ENCODE measurements at places on chromosomes 13 and 19. TPM values are rescaled to one million over a fixed set of nuclear protein-coding genes. Genes with fewer than 3 reads are reported as not detected.

GRCh38 chr19:55146705-55147273, 2.2 kb downstream of the TNNT1 start:
- peaks cover 6% of the 10 kb centered on the region for H3K4me1 ChIP-seq
- peaks cover 1% of the 10 kb centered on the region for H3K36me3 ChIP-seq
- H3K27me3 ChIP-seq: peaks cover 51% of the 10 kb centered on the region

DNA sequence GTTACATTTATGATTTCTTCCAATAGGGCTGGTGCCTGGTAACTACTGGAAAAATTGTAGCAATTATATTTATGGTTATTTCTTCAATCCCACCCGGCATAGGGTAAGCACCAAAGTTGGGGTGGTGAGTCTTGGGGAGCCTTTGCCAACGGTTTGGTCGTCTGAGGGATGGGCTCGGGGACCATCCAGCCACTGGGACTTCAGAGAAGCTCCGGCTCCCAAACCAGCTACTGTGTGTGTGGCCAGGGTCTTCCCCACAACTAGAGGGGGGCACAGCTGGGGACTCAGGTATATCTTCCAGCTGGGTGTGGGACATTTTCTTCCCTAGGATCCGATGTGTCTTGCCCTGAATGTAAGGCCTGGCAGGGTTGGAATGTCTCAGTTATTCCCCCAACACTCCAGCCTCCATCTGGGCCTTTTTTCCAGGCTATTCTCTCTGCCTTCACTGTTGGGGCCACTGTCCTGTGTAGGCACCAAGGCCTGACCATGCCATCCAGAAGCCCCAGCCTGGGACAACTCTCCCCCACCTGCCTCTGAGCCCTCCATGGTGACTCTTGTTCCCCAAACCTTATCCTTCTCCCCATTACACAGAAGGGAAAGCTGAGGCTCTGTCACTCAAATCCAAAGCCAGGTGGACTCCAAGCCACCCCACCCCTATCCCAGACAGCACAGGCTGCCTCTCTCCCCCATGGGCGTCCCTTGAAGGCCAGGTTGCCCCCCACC, 1.1 kb upstream of the IFI30 start:
- DNase-seq: no peak
- peak overlapping the region; percentile 81 for H3K4me3 ChIP-seq
- H3K27me3 ChIP-seq: no peaks in the 10 kb centered on the region
- H3K27ac ChIP-seq: no peak overlapping the region
- H3K36me3 ChIP-seq: peaks cover 12% of the 10 kb centered on the region

NALCN gene
- not detected for total RNA-seq

GRCh38 chr13:35909837-35910540, 221.2 kb downstream of the DCLK1 start:
- no peak overlapping the region for H3K4me3 ChIP-seq
- no peak for DNase-seq
- H3K27ac ChIP-seq: no peak overlapping the region
- no peaks in the 10 kb centered on the region for H3K27me3 ChIP-seq
- no peaks in the 10 kb centered on the region for H3K36me3 ChIP-seq
- H3K4me1 ChIP-seq: no peaks in the 10 kb centered on the region

DNA sequence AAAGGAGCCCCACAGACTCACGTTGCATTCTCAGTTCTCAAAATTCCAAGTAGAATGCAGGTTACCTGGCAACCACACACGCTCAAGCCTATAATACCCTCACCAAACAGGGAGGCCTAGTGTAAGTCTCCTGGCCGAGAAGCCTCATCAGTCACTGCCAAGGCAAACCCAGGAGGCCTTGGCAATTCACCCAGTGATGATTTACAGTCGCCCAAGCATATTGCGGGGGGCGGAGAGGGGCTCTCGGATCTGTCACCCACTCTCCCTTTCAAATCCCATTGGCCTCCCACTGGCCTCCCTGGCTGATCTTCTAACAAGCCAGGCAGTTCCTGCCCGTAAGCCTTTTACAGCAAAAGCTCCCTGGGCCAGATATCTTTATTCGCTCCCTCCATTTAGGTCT, 1.1 kb downstream of the AKAP8L start:
- peaks cover 11% of the 10 kb centered on the region for H3K36me3 ChIP-seq
- no peaks in the 10 kb centered on the region for H3K27me3 ChIP-seq
- peak overlapping the region; percentile 99 for H3K4me3 ChIP-seq

GRCh38 chr13:59906413-59907049, 257.2 kb downstream of the DIAPH3 start:
- H3K36me3 ChIP-seq: no peaks in the 10 kb centered on the region
- no peak overlapping the region for H3K27ac ChIP-seq
- peaks cover 2% of the 10 kb centered on the region for H3K27me3 ChIP-seq
- no peak for DNase-seq
- no peaks in the 10 kb centered on the region for H3K4me1 ChIP-seq

OXGR1 gene
- total RNA-seq: not detected

DNA sequence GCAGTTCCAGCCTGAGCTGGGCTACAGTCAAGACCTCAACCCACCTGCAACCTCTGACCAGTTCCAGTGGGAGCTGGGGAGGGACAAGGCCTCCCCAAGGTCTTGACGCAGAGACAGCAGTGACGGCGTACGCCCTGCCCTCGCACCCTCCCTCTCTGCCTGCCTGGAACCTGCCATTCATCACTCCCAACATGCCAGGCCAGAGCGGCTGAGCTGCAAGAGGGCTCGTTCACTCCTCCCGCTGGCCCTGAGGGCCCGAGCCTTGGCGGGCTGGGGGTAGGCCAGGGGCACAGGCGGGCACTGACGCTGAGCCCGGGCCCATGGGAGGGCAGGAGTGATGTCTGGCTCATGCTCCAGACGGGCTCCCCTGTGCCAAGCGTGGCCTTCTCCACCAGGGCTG, 8.2 kb downstream of the NDUFA11 start:
- H3K27ac ChIP-seq: no peak overlapping the region
- no peak overlapping the region for H3K4me3 ChIP-seq
- peaks cover 6% of the 10 kb centered on the region for H3K4me1 ChIP-seq
- no peaks in the 10 kb centered on the region for H3K27me3 ChIP-seq
- no peak for DNase-seq

- H3K36me3 ChIP-seq: no peaks in the 10 kb centered on the region
- H3K27ac ChIP-seq: no peak overlapping the region
- no peak for DNase-seq
- H3K4me1 ChIP-seq: no peaks in the 10 kb centered on the region
- no peaks in the 10 kb centered on the region for H3K27me3 ChIP-seq
- H3K4me3 ChIP-seq: no peak overlapping the region
These were observed 270.6 kb downstream of the PCDH20 start for GRCh38 chr13:61144834-61145593.

IFNL1 gene
- total RNA-seq: 0.91 TPM

Data from activated naive CD4-positive, alpha-beta T cell treated with anti-CD3 and anti-CD28 coated beads for 36 hours (primary cell).